ENCODE measurements at places on chromosomes 16 and 17. TPM values are rescaled to one million over a fixed set of nuclear protein-coding genes. Genes with fewer than 3 reads are reported as not detected.

Gene CCL5
- total RNA-seq: 0.43 TPM

Gene SYNGR2
- total RNA-seq: 6.4 TPM

Gene DHX58
- total RNA-seq: 15.0 TPM

Gene SLC2A4
- 0.11 TPM for total RNA-seq

Gene NLGN2
- 6.9 TPM for total RNA-seq

Gene KRT32
- total RNA-seq: not detected

Gene JUP
- total RNA-seq: 9.0 TPM

Gene TAX1BP3
- total RNA-seq: 146 TPM

Gene TP53TG3B
- not detected for total RNA-seq

Gene KRTAP4-5
- not detected for total RNA-seq

Gene MYOCD
- total RNA-seq: 7.7 TPM

Gene ATAD5
- 3.0 TPM for total RNA-seq

Gene NOTUM
- not detected for total RNA-seq

Gene OR2C1
- 0.11 TPM for total RNA-seq

Measured in articular chondrocyte of knee joint (primary cell).